ENCODE measurements at places on chromosomes 5 and 9. TPM values are rescaled to one million over a fixed set of nuclear protein-coding genes. Genes with fewer than 3 reads are reported as not detected.
A peak's percentile ranks its signal among the peaks of the same experiment; 100 is the strongest.

The ST8SIA4 gene
- total RNA-seq = 53.5 TPM

The CKMT2 gene
- not detected for total RNA-seq

The CCDC171 gene
- 1.8 TPM for total RNA-seq

- H3K36me3 ChIP-seq = no peaks in the 10 kb centered on the region
- H3K4me1 ChIP-seq = peaks cover 11% of the 10 kb centered on the region
- H3K27me3 ChIP-seq = no peaks in the 10 kb centered on the region
- no peak overlapping the region for H3K4me3 ChIP-seq
Measured at GRCh38 chr9:37909326-37909725, 5.4 kb upstream of the SLC25A51 start.

DNA sequence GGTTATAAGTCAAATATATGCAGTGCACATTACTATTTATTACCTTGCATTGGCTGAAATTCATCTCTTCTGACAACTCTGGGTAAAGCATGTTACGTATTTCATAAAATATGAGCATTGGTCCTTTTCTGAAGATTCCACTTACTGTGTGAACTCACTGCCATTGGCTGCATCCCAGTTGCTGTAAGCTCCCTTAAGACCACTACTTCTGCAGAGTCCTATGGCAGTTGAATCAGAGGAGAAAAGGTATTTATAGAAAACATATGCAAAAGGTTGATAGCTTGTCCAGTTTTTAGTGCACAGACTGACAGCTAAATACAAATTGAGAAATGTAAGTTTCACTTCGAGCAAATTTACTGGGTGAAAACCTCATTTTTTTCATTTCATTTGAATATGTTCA, 394.6 kb upstream of the ARRDC3 start:
- no peaks in the 10 kb centered on the region for H3K27me3 ChIP-seq
- no peaks in the 10 kb centered on the region for H3K4me1 ChIP-seq
- no peak overlapping the region for H3K27ac ChIP-seq
- no peak overlapping the region for H3K4me3 ChIP-seq
- no peaks in the 10 kb centered on the region for H3K36me3 ChIP-seq

DNA sequence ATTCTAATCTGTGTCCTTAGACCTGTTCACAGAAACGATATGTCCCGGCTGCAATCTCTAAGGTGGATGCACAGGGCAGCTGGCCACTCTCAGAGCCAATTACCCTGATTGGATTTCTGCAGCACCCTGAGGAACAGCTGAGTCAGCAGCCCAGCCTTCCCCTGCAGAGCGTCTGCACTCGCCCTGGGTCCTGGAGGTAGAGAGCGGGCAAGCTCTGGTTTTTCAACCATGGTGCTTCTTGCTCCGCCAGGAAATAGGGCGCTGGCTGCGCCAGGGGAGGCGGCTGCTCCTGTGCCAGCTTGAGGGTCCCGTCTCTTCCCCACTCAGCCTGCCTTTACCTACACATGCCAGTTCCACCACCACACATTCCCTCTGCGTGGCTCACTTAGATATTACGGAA, 19.2 kb downstream of the NDUFS6 start:
- no peaks in the 10 kb centered on the region for H3K27me3 ChIP-seq
- DNase-seq = no peak
- no peak overlapping the region for H3K27ac ChIP-seq

DNA sequence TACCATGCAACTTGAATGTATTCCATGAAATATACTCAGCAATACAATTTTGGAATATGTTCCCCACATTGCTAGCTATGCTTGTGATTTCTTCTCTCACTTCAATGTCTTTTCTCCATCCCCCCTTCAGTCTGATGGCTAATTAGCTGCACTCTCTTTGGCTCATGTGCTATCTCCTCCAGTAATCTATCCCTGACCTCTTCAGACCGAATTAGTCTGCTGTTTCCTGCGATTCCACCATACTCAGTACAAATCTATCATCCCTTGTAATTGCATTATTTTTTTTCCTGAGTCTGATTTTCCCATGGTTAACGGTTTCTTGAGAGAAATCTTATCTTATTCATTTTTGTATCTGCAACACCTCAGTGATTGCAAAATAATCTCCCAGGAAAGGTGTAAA, 360.7 kb upstream of the CDH10 start:
- no peaks in the 10 kb centered on the region for H3K36me3 ChIP-seq
- no peak overlapping the region for H3K4me3 ChIP-seq
- no peak overlapping the region for H3K27ac ChIP-seq
- H3K4me1 ChIP-seq = no peaks in the 10 kb centered on the region

- H3K27ac ChIP-seq = peak overlapping the region; percentile 22
- H3K4me1 ChIP-seq = peaks cover 12% of the 10 kb centered on the region
- H3K4me3 ChIP-seq = peak overlapping the region; percentile 66
- no peak for DNase-seq
- no peaks in the 10 kb centered on the region for H3K27me3 ChIP-seq
Measured at GRCh38 chr9:38227656-38228055, 158.6 kb upstream of the SHB start.

- H3K27me3 ChIP-seq = no peaks in the 10 kb centered on the region
- H3K4me3 ChIP-seq = no peak overlapping the region
- DNase-seq = no peak
Measured at GRCh38 chr5:179974246-179974945, 66.7 kb upstream of the TBC1D9B start.
